CD4-positive, alpha-beta T cell treated with Interleukin-10 for 1 hour (primary cell): ENCODE measurements at places on chromosomes 7 and 10.

GRCh38 chr10:89238956-89239644 lies 12.5 kb downstream of the LIPA start:
- no peak for DNase-seq

DNA sequence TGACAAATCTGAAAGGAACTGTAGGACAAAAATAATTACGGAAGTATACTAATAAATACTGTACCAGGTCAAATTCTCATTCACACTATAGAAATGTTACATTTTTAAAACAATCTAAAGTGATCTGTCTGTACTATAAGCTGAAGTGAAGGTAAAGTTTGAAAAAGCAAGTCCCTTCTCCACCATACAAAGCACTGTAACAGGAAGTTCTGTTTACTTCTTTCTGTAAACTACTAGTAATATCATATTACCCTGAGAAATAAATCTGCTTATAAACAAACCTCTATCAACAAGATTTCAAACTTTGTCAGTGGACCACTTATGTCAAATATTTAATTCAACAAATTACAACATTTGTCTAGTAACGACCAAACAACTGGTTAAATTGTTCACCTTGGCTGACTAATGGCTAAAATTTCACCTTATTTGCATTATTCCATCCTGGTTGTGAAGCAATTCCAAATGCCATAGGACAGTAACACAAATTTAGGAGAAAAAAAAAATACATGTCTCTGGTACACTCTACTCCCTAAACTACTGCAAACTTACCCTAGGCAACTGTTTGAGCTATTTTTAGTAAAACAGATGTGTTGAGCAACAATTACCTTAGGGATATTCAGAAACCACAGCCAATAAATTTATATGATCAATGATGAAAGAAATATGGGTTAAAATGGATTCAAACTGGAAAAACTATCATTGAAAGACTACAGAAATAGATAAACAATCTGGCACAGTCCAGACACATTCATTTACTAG lies 126.0 kb downstream of the NRBF2 start:
- no peak for DNase-seq

- no peak for DNase-seq
Measured at GRCh38 chr7:21911341-21911875, 34.3 kb downstream of the CDCA7L start.

DNA sequence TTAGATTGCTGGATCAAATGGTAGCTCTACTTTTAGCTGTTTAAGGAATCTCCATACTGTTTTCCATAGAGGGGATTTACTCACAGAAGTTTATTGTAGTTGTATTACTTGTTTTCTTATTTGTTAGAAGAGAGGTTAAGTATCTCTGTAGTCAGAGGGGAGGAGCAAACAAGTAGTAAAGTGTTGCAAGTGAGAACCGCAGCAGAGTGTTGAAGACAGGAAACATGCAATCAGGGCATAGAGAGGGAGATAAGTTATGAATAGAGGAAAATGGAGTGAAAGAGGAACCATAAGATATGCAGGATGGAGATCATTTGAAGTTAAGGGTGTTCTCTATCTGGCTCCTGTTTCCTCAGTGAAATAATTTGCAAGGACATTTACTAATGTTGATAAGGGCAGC lies 331.4 kb upstream of the TMEM229A start:
- no peak for DNase-seq
